ENCODE measurements at places on chromosomes 4 and X.

DNA sequence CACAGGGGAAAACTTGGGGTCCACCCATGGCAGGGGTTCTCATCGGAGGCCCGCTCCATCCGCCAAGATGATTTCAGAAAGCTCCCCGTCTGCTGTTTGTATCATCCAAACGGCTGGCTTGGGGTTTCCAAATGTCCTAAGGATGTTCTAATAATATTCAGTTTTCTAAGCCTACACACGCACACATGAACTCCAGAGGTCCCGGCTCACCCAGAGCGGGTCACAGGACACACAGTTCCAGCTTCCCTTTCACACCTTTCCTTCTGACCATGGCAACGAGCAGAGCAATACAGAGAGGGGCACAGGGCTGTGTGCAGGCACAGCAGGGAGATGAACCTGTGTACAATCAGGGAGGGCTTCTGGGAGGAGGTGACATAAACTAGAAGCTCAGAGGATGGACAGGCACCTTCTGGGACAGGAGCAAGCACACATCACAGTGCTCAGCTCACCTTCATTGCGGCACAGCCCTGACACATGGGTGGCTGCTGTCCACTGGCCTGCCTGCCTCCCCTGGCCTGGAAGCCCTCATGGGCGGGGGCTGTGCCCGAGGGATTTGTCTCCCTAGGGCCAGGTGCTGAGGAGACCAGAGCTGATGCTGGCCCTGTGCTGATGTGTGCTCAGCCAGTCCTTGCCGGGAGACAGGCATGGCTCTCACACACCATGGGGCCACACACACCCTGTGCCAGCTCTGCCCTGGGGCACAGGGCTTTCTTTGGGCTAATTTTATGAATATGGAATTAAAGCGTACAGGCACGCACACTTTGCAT, 44.8 kb downstream of the ABLIM2 start:
- no peak for DNase-seq

DNA sequence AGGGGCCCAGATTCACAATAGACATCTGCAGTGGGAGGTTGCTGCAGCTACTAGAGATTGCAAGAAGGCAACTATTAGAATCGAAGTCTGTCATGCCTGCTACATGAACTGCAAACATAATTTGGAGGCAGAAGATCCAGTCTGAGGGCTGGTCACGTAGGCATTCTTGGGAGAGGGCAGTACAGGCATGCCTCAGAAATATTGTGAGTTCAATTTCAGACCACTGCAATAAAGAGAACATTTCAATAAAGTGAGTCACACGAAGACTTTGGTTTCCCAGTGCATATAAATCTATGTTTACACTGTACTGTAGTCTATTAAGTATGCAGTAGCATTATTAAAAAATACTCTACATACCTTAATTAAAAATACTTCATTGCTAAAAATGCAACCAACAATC, 585.8 kb upstream of the FAT1 start:
- DNase-seq = no peak

DNA sequence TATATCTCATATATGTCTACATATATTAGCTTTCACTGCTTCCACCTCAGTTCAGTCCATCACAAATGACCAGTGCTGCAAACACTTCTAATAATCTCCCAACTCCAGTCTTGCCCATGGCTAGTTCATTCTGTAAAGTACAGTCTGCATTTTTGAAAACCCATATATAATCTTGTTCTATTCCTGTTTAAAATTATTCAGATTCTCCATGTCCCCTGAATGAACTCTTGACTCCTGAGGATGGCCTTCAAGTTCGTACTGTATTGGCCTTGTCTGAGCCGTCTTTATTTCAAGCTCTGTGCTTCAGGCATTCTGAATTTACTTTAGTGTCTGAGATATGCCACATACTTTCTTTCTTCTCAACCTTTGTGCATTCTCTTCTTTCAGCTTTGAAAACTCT, 84.7 kb downstream of the PTPN13 start:
- DNase-seq = no peak

DNA sequence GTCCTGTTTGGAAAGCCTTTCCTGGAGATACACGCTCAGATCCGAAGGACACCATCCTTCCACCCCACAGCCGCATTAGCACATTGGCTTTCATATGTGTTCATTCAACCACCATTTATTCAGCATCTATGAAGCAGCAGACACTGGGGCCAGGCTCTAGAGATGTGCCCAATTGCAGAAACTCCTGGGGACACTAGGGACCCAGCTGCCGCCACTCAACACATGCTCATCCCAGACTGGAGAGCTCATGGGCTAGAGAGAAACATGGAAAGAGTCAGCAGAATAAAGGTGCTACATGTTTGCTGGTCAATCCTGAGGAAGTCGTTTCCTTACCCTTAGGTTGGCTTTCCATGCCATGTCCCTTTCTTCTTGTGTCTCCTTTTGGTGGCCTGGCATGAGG, 7.6 kb downstream of the CTAG1A start:
- no peak for DNase-seq

DNA sequence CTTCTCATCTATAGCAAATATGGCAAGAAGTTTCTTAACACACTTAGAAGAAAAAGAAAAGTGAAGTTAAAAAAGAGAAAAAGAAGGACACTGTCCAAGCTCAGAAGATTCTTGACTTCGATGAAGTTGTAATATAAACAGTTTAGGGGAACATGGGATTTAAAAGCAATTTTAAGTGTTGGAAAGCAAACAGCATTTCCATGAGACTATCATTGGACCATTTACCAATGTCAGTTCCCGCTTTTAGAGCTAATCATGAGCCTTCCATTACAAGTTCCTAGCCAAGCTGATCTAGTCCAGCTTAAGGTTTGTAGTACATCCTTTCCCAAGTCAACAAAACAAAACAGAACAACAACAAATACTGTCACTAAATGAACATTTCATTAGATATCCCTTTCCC, 45.1 kb upstream of the FGF2 start:
- DNase-seq = no peak

DNA sequence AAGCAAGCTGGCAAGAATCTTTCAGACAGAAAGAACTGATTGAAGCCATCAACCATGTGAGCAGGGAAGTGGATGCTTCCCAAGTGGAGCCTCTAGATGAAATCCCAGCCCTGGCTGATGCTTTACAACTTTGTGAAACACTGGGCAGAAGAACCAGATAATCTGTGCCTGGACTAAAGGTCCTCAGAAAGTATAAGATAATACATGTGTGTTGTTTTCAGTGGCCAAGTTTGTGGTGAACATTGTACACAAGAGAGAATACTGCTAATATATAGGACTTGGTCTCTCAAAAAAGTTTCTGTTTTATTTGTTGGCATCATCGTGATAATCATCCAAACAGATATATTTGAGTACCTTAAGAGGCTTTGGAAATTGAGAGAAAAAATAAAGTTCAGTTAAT, 1367.8 kb upstream of the IGFBP7 start:
- DNase-seq = no peak

DNA sequence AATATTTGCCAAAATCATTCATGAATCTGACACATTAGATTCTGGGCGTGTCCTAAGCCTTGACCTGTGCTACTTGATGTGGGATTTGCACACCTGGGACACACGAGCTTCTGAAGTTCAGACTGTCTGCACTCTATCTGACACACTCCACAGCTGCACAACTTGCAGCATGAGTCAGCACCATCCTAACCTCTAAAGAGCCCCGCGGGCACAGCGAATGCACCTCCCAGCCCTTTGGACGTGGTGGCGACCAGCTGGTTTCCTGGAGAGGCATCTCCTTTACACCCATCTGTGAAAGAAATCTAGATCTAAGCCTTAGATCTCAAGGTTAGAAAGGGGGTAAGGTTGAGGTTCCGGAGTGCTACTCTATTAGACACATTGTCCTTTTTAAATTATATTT, 69.2 kb downstream of the SORBS2 start:
- DNase-seq = no peak

- DNase-seq = no peak
These were observed 854 bp downstream of the RNF113A start for GRCh38 chrX:119870626-119871131.

GRCh38 chr4:185142564-185142911, 528 bp upstream of the SLC25A4 start:
- no peak for DNase-seq

- DNase-seq = peak; percentile 17
These were observed 52.4 kb upstream of the TMEM33 start for GRCh38 chr4:41882625-41883347.

GRCh38 chr4:63218856-63219255, 1190.4 kb downstream of the TECRL start:
- DNase-seq = no peak

DNA sequence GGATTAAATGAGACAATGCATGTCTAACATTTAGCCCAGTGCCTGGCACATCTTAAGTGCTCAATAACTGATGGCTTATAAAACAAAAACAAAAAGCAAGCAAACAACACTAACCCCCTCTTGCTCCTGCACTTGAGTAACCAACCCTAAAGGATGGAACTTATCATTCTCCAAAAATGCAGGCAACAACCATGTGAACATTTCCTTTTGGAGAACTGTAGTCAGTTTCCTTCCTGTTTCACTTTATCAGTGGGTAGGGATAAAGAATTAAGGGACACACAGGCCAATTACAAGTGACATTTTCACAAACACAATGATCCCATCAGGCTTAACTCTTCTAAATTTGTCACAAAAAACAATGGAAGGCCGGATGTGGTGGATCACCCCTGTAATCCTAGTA, 30.4 kb downstream of the RPS3A start:
- no peak for DNase-seq

GRCh38 chrX:40644821-40645358, 2.5 kb downstream of the CXorf38 start:
- peak; percentile 74 for DNase-seq

DNA sequence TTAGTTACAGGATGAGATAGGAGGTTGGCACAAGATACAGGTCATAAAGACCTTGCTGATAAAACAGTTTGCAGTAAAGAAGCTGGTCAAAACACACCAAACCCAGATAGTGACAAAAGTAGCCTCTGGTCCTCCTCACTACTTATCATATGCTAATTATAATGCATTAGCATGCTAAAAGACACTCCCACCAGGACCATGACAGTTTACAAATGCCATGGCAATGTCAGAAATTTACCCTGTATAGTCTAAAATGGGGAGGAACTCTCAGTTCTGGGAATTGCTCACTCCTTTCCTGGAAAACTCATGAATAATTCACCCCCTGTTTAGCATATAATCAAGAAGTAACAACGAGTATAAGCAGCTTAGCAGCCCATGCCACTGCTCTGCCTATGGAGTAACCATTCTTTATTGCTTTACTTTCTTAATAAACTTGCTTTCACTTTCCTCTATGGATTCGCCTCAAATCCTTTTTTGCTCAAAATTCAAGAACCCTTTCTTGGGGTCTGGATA, 1254.4 kb downstream of the PCDH7 start:
- DNase-seq = no peak

DNA sequence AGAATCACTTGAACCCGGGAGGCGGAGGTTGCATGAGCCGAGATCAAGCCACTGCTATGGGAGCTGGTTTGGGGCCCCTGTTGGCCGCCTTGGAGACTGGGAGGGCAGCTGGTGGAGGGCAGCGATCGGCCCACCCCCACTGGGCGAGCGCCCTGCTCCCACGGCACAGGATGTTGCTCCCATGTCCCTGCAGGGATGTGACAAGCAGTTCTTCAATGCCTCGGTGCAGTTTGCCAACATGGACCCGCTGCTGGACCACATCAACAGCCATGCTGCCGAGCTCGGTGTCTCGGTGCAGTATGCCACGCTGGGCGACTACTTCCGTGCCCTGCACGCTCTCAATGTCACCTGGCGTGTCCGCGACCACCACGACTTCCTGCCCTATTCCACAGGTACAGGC, 19.4 kb downstream of the MAN2B2 start:
- DNase-seq = no peak

- no peak for DNase-seq
These were observed 189.1 kb upstream of the RBPJ start for GRCh38 chr4:26131711-26132110.

DNA sequence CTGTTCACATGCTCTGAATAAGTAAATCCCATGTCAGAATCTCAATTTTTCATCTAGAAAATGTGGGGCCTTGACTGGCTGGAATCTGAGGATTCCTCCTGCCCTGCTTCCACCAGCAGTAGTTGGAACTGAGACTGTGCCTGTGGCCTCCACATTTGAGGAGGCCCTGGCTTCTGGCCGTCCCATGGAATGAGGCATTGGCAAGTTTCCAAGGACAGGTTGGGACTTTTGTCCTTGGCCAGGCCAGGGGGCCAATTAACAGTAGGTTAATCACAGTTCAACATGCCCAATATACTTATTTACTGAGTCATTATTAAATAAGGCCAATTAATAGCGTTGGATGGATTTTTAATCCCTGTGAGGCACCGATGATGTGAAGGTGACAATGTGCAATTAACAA, 50.2 kb upstream of the GABRE start:
- no peak for DNase-seq
